Renal cortical epithelial cell (primary cell): ENCODE measurements at places on chromosomes 11 and 22.

GRCh38 chr11:27721264-27722116 is 21.2 kb upstream of the BDNF start:
- no peak for DNase-seq

- DNase-seq, result peak; percentile 65
These were observed 27.3 kb downstream of the CECR2 start for GRCh38 chr22:17396516-17396915.

- DNase-seq, result no peak
These were observed 99.4 kb upstream of the PITPNB start for GRCh38 chr22:28018461-28018927.

- no peak for DNase-seq
These were observed 122.5 kb downstream of the APIP start for GRCh38 chr11:34793666-34794065.

DNA sequence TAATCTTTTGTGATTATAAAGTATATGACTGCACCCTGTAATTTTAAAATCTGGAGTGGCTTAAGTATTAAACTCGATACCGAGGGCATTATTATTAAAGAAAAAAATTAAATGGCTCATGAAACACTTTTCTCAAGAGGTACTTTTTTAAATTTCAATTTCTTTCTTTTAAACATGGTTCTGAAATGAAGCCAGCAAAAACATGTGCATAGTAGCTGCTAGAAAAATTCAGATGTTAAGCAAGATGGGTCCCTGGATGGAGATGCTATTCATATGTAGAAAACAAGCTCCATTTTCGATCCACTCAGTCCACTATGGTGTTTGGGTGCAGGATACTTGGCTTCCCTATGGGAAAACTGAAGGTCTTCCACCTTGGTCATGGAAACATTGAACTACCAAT is 189.5 kb downstream of the PGR start:
- DNase-seq, result no peak
